ENCODE measurements at places on chromosomes 2 and 18. TPM values are rescaled to one million over a fixed set of nuclear protein-coding genes. Genes with fewer than 3 reads are reported as not detected.

MBP gene
- 74.7 TPM for total RNA-seq

TMEM163 gene
- total RNA-seq, result 26.1 TPM

GCG gene
- not detected for total RNA-seq

VRK2 gene
- total RNA-seq, result 27.2 TPM

OXER1 gene
- 1.3 TPM for total RNA-seq

SLC5A7 gene
- total RNA-seq, result not detected

SRD5A2 gene
- 2.1 TPM for total RNA-seq

NCKAP5 gene
- 22.1 TPM for total RNA-seq

DNA sequence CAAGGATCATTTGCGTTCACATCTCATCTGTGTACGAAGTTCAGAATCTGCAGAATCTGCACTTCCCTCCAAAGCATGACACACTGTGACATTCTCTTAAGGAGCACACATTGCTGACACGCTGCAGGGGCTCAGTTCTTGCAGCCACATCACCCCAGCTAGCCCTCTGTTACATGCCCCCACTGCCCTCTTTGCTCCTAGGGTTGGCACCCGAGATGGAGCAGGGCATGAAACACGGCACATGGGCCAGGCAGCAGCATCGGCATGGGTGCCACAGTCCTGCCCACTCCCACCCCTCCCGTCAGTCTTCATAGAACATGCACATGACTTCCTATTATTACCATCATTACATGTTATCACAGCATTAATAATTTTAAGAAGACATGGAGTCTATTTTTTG, 76.4 kb downstream of the COL6A3 start:
- no peak for DNase-seq
- H3K4me3 ChIP-seq, result no peak overlapping the region
- no peak overlapping the region for H3K27ac ChIP-seq
- no peaks in the 10 kb centered on the region for H3K4me1 ChIP-seq

DNA sequence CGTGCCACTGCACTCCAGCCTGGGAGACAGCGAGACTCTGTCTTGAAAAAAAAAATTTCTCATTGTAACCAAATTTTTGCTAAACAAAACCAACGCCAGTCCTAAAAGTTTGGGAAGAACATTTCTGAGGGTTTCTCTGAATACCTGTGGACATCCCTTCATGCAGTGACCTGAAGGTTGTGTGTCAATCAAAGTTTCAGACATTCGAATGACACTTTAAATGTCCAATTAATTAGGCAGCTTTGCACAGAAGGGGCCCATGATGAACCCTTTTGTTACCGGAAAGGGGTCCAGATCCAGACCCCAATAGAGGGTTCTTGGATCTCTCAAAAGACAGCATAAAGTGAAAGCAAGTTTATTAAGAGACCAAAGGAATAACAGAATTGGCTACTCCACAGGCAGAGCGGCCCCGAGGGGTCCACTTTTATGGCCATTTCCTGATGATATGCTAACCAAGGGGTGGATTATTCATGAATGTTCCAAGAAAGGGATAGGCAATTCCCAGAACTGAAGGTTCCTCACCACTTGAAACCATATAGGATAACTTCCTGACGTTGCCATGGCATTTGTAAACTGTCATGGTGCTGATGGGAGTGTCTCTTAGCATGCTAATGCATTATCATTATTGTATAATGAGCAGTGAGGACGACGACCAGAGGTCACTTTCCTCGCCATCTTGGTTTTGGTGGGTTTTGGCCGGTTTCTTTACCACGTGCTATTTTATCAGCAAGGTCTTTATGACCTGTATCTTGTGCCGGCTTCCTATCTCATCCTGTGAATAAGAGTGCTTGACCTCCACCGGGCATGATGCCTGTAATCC, 27.5 kb upstream of the HPCAL1 start:
- peaks cover 29% of the 10 kb centered on the region for H3K4me1 ChIP-seq
- no peaks in the 10 kb centered on the region for H3K36me3 ChIP-seq
- no peaks in the 10 kb centered on the region for H3K27me3 ChIP-seq

- no peak for DNase-seq
- no peak overlapping the region for H3K27ac ChIP-seq
- no peaks in the 10 kb centered on the region for H3K27me3 ChIP-seq
- H3K36me3 ChIP-seq, result no peaks in the 10 kb centered on the region
Observed at GRCh38 chr18:48126240-48126639, 195.8 kb upstream of the SMAD2 start.

DNA sequence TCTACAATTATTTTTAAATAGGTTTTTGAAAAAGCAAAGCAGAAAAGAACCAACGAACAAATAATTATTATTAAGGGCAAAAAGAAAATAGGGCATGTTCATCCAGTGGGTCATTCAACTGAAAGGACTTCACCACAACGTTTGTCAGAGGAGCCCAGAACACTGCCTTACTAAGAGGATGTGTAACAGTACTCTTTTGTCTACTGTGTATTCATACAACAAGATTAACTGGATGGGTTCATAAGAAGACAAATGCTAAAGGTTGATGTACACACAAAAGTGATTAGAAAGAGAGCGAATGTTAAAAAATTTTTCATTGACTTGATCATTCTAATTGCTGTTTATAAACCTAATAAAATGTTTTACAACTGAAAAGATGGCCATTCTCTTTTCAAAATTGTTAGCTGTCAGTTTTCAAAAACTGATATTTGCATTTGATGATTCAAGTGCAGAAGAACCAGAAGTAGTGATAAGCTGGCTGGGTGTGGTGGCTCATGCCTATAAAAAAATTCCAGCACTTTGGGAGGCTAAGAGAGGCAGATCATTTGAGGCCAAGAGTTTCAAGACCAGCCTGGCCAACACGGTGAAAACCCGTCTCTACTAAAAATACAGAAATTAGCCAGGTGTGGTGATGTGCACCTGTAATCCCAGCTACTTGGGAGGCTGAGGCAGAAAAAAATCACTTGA, 33.1 kb downstream of the MGAT4A start:
- no peaks in the 10 kb centered on the region for H3K36me3 ChIP-seq
- DNase-seq, result no peak

GRCh38 chr2:187091664-187092063, 242.7 kb upstream of the ZSWIM2 start:
- H3K4me1 ChIP-seq, result no peaks in the 10 kb centered on the region
- H3K36me3 ChIP-seq, result no peaks in the 10 kb centered on the region
- no peak for DNase-seq
- no peaks in the 10 kb centered on the region for H3K27me3 ChIP-seq

- H3K27ac ChIP-seq, result no peak overlapping the region
- no peak for DNase-seq
- H3K27me3 ChIP-seq, result no peaks in the 10 kb centered on the region
Observed at GRCh38 chr2:236974752-236975151, 110.9 kb upstream of the COPS8 start.

- no peaks in the 10 kb centered on the region for H3K36me3 ChIP-seq
- no peak for DNase-seq
- H3K27ac ChIP-seq, result no peak overlapping the region
- H3K4me3 ChIP-seq, result no peak overlapping the region
- H3K27me3 ChIP-seq, result no peaks in the 10 kb centered on the region
Observed at GRCh38 chr2:101534149-101534611, 59.3 kb upstream of the RFX8 start.

DNA sequence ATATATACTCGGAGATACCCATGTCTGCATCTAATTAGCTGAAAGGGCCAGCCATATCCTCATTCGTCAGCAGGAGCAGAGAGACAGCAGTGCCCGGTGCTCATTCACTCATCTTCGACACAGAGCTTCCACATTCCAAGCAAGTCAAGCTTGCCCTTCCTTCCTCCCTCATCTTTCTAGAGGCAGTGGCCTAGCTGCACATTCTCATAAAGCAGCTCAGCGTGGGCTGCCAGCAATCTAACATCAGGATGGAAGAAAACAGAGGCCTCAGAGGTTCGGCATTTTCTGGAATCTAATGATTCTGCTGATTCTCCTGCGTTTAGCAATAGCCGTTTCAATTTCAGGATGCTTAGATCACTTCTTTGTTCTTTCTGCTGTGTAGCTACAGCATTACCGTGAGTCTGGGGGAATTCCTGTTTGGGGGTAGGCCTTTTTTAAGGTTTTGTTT, 68.8 kb downstream of the CLHC1 start:
- H3K4me3 ChIP-seq, result no peak overlapping the region
- no peaks in the 10 kb centered on the region for H3K36me3 ChIP-seq
- peak overlapping the region; percentile 60 for H3K27ac ChIP-seq
- peaks cover 73% of the 10 kb centered on the region for H3K4me1 ChIP-seq

DNA sequence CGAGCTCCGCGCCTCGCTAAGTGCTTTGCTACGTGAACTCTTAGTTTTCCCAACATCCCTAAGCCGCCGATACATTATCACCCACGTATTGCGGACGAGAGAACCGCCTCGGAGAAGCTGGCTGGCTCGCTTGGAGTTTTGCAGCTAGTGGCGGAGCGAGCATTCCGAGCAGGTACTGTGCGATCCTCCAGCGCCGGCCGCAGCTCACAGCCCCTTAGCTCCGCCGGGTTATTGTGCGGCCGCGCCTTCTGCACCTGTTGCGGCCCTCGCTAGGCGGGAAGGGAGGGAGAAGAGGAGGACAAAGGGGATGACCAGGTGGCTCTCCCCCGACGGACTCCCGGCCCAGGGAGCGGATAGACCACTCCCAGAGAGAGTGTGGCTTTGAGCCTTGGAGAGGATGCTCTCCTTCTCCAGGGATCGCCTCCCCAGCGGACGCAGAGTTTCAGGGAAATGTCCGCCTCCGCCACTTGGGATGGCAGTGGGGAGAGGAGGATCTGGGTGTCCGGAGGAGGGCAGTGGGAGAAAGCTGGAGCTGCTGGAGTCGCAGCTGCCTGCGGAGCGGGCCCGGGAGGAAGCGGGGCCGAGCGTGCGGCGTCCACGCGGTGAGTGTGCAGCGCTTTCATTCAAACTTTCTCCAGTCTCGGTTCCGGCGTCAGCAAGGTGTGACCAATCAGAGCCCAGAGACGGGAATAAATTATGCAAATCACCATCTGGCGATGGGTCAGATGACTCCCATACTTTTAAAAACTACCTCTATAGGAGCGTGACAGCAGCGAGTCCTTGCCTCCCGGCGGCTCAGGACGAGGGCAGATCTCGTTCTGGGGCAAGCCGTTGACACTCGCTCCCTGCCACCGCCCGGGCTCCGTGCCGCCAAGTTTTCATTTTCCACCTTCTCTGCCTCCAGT, at the start of gene LIPG:
TSS of gene LIPG (plus strand) at position 769 of the 905 bp plus-strand sequence. CDS start 252 bp downstream, outside the sequence.
- no peaks in the 10 kb centered on the region for H3K36me3 ChIP-seq
- peaks cover 11% of the 10 kb centered on the region for H3K27me3 ChIP-seq
- peaks cover 34% of the 10 kb centered on the region for H3K4me1 ChIP-seq
- H3K27ac ChIP-seq, result no peak within 1 kb of the TSS
- peak; percentile 86 for DNase-seq

- no peak overlapping the region for H3K4me3 ChIP-seq
- H3K27me3 ChIP-seq, result no peaks in the 10 kb centered on the region
- H3K36me3 ChIP-seq, result no peaks in the 10 kb centered on the region
- DNase-seq, result peak; percentile 25
- no peaks in the 10 kb centered on the region for H3K4me1 ChIP-seq
Observed at GRCh38 chr18:66439670-66440069, 164.2 kb downstream of the CDH19 start.

DNA sequence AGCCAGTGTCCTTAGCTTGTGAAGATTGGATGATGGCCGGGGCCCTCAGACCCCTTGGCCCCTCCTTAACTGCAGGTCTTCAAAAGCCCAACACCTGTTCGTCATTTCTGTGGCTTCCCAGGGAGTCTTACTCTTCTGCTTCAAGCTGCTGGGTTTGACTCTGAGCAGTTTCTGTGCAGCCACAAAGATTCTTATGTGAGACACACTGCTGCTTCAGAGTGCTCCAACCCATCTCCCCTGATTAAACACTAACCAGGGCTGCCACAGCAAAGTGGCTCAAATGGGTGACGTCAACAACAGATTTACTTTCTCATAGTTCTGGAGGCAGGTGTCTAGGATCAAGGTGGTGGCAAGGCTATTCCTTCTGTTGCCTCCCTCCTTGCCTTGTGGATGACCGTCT, 40.8 kb downstream of the TSN start:
- no peaks in the 10 kb centered on the region for H3K36me3 ChIP-seq
- H3K27me3 ChIP-seq, result no peaks in the 10 kb centered on the region
- no peak overlapping the region for H3K4me3 ChIP-seq
- DNase-seq, result no peak

- H3K27me3 ChIP-seq, result no peaks in the 10 kb centered on the region
- H3K27ac ChIP-seq, result no peak overlapping the region
- H3K4me3 ChIP-seq, result no peak overlapping the region
- DNase-seq, result no peak
- peaks cover 62% of the 10 kb centered on the region for H3K36me3 ChIP-seq
Observed at GRCh38 chr2:231099918-231100317, 24.9 kb downstream of the HTR2B start.

DNA sequence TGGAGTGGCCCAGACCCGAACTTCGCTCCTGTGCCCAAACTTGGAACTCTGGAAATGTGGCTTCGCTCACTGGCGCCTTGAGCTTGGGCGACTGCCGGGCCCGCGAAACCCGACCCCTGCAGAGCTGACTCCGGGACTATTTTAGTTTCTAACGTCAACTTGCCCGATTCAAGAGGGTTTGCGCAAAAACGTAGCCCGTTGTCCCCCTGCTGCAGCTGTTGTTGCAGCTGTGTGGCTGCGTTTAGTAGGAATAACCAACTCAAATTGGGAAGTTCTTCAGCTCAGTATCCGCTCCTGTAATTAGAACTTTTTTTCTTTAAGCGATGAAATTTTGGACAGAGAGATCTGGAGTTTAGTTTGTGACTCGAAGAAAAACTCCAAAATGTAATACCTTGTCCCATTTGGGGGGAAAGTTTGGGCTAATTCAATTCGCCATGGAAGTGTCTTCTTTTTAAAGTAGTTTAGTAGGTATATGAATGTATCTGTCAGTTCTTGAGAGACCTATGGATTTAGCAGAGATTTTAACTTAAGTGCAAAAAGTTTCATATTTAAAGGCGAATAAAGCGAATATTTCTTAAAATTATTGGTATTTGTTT, 559 bp downstream of the MYL12A start:
- no peak for DNase-seq
- H3K4me1 ChIP-seq, result peaks cover 48% of the 10 kb centered on the region
- no peaks in the 10 kb centered on the region for H3K36me3 ChIP-seq
- H3K4me3 ChIP-seq, result peak overlapping the region; percentile 96

DNA sequence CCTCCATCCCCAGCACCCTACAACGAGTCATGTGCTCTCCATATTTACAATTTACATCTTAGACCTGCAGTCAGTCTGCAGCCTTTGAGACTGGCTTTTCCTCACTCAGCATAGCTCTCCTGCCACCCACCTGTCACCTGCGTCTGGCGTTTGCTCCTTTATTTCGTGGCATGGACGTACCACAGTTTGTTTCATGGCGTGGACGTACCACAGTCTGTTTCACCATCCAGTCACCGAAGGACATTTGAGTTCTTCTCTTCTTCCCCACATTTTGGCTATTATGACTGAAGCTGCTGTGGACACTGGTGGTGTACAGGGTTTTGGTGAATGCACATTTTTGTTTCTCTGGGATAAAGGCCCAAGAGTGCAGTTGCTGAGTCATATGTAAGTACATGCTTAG, 141.8 kb upstream of the CTDP1 start:
- H3K36me3 ChIP-seq, result no peaks in the 10 kb centered on the region
- H3K27ac ChIP-seq, result no peak overlapping the region
- no peak overlapping the region for H3K4me3 ChIP-seq
- H3K4me1 ChIP-seq, result no peaks in the 10 kb centered on the region
- H3K27me3 ChIP-seq, result no peaks in the 10 kb centered on the region

- no peak overlapping the region for H3K4me3 ChIP-seq
- H3K27ac ChIP-seq, result no peak overlapping the region
- DNase-seq, result no peak
Observed at GRCh38 chr2:190129421-190130199, 67.1 kb upstream of the MSTN start.
